Substantia nigra (tissue), 51 donors: ENCODE measurements at places on chromosomes 5 and 9.

- no peak for DNase-seq
Observed at GRCh38 chr9:81250606-81251005, 438.7 kb downstream of the TLE1 start.

DNA sequence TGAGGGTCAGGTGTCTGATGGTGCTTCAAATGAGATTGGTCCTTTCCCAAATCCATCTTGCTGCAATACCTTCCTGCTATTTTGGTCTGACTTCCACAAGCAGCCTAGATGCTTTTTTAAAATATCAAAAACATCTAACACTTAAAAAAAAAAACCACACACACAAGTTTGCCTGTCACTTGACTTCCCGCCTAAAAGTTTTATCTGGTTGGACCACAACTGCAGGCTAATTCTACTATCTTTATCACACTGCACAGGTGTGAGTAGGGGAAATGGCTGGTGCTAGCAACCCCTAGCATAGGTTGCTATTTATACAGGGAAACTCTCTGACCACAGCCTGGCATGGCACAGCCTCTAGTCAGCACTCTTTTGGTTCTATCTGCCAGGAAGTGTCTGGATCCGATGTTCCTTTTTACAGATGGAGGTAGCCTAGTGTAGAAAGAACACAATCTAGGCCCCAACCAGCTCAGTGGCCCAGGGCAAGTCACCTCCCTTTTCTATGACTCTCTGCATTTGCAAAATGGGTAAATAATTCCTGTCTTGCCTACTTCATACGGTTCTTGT, at the start of gene HEMGN:
Gene HEMGN (minus strand): TSS at position 92 of the 564 bp plus-strand sequence. CDS start 36 bp downstream, at position 56.
- DNase-seq, result no peak

DNA sequence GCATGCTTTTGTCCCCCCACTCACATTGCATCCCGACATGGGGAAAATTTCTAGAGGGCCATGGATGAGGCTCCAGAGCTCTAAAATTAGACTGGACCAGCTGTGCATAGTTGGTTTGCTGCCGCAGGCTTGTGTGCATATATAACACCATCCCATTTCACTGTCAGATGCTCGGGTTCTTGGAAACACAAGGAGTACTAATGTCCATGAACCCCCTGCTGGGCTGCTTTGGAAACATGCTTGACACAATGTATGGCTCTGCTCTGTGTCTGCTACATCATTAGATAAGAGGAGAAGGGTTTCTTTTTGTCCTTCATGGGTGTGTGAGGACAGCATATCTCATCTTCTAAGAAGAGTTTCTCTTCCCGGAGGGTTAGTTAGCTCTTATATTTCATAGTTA, 292.1 kb upstream of the RORB start:
- DNase-seq, result no peak

DNA sequence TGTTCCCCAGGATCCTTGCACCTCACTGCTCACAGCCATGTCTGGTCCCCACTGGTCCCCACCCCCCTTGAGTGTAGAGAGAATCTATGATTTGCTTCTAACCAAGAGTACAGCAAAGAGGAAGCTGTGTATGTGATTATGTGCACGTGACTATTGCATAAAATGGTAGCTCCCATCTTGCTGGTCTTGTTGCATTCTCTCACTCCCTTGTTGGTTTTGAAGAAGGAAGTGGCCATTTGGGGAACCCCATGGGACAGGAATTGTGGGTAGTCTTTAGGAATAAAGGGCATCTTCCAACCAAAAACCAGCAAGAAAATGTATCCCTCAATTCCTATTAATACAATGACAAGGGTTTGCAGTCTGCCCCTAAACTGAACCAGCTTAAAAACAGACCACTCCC, 5.2 kb upstream of the FCN2 start:
- no peak for DNase-seq

DNA sequence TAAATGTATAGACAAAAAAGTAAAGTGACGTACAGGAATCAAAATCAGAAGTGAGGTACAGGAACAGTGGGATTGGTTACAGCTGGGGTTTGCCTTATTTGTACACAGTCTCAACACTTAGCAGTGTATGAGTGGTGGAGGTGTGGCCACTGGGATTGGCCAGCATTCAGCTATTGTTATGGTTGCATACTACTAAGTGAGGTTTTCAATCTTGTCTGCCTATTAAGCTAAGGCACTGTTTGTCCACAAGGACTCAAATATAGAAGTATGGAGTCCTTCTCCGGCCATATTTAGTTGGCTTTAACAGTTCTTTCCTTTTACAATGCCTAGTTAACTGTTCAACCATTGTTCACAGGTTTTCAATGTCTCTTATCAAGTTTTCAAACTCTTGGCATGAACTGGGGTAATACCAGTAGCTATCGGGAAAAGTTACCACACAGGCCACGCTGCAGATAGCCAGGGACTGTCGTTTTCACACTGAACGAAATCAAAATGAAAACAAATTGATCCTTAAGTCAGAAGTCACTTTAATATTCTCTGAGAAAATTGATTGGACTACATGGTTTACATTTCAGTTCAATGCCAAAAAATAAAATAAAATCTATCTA, 176.0 kb upstream of the FREM1 start:
- DNase-seq, result no peak
